ENCODE measurements at places on chromosomes 16 and 17.

DNA sequence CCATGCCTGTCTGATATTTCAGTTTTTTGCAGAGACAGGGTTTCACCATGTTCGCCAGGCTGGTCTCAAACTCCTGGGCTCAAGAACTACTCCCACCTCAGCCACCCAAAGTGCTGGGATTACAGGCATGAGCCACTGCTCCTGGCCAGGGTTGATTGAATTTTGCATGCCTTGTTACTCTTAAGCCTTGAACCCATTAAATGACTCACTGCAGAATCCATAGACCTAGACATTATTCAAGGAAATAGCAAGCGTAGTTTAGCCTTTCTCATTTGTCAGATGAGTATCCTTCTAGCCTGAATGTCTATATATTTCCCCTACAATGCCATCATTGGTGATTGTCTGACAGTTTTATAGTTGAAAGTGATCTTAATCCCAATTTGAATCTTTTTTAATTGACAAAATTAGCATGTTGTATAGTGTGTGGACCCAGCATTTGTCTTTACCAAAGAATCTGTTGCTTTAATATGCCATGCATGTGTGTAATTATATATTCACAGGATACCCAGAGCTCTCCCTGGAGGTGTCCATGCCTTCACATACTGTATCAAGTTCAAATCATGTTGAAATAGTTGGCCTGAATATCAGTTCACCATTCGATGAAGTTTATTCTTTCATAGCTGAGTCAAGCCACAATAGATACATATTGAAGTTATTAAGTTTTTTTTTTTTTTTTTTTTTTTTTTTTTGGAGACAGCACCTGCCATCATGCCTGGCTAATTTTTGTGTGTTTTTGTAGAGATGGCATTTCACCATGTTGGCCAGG, 321.0 kb downstream of the CPPED1 start:
- DNase-seq = no peak

DNA sequence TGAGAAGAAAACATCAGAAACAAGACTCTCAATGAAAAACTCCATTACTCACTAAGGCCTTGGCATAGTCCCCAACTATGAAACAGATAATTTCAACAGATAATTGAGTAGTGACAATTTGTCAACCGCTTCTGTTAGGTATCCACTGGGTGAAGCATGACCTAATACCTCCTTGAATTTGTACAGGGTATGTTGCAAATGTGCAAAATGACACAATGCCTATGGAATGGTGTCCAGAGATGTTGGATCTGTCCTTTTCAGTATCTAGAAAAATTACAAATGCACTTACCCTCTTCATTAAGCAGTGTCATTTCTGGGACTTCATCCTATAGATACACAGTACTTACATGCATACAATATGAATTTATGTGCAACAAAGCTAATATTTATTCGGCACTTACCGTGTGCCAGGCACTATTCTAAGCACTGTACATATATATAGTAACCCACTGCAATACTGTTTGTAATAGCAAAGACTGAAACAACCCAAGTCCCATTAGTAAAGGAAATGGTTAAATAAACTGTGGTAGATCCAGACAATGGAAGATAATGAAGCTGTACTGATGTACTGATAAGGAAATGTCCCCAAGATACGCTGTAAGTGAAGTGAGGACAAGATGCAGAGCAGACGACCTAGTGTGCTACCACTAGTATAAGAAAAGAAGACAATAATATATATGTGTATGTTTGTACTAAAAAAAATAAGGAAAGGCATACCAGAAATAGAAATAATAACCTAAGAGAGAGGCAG, 21.4 kb upstream of the SLC6A4 start:
- DNase-seq = peak; percentile 30

GRCh38 chr17:55722742-55723487, at the start of gene TMEM100:
Gene TMEM100 (minus strand): TSS chr17:55722864. CDS start chr17:55721070, 1,794 bp downstream.
- DNase-seq = no peak

DNA sequence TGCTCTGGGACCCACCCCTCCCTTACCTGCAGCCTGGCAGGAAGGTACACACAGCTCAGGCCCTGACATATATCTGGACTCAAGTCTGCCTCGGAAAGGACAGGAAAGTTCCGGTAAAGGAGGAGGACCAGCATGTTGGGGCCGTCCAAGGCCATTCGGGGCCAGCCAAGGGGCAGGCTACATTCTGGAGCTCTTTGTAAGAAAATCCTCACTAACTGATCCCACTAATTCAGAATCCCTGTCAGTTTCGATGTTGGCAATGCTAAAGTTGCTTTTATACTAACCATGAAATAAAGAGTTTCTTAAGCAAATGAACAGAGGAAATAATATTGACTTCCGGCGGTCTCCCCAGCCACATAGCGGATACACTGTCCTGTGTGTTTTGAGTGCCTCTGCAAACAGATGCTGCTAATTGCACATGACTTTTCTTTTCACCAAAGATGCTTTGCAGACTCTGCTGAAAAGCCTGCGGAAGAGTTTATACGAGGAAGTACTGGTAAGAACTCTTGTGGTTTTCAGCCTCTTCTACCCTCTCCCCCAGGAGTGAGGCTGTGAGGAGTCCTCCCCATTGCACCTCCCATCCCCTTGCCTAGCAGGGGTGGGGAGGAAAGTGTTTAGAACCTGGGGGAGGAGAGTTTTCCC, 54.8 kb downstream of the PLXDC1 start:
- no peak for DNase-seq

- no peak for DNase-seq
Measured at GRCh38 chr16:85642762-85643358, 29.7 kb downstream of the GSE1 start.

GRCh38 chr16:8674413-8675022, at the start of gene ABAT:
Gene ABAT (plus strand): TSS chr16:8674617. CDS start chr16:8735740, 61,123 bp downstream.
- DNase-seq = peak; percentile 64

GRCh38 chr16:4893103-4893862, 43.7 kb downstream of the PPL start:
- DNase-seq = no peak

- no peak for DNase-seq
Measured at GRCh38 chr16:82580298-82580890, 46.4 kb upstream of the CDH13 start.

- DNase-seq = no peak
Measured at GRCh38 chr17:46911311-46911710, 11.6 kb upstream of the GOSR2 start.

GRCh38 chr17:64205804-64206203, 57.3 kb downstream of the TEX2 start:
- no peak for DNase-seq

DNA sequence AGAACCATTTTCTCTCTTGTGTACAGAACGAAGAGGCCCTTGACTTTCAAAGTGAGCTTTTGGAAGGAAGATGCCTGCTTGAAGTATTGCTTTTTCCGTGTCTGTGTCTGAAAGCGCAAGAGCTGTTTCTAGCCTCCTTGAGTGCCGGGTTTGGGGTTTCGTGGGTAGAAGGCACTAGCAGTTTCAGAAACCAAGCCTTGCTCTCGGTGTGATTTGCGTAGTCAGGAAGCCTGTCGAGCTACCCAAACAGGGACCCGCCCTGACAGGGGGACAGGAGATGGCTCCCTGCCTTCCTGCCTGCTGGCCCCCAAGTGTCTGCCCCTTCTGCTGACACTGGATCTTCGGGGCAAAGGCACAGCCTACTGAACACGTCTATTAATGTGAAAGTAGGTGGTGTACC, 322.0 kb downstream of the MAF start:
- DNase-seq = no peak

DNA sequence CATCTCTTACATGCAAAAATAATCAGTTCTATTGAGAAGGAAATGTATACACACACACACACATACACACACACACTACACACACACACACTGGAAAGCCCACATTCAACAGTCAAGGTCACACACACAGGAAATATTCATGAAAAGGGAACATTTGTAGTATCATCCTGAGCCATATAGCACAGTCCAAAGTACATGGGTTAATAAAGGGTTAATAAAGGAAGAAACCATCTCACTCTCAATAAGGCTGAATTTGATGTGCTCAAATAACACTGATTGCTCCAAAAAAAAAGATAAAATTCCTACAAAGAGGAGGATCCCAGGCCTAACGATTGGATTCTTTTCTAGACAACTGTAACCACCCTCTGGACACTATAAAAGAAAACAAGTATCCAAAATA, 164.7 kb downstream of the SLC39A11 start:
- DNase-seq = no peak

- no peak for DNase-seq
Measured at GRCh38 chr16:52470585-52470984, 76.4 kb downstream of the TOX3 start.

DNA sequence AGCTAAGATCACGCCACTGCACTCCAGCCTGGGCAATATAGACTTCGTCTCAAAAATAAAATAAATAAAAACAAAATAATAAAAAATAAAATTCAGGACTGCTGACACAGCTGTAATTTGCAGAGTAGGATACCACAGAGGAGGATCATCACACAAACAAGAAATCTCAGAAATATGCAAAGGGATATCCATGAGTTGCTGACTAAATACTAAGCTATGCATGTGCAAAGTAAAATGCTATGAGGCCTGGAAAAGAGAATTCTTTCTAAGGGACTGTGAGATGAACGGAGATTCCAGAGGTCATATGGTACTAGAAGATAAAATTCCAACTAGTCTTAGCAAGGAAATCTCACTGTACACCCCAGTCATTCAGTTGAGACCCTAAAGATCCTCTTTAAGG, 74.8 kb downstream of the SLC39A11 start:
- DNase-seq = no peak

- DNase-seq = no peak
Measured at GRCh38 chr17:56424543-56425044, 168.9 kb upstream of the NOG start.

GRCh38 chr17:50963139-50963538, 97.0 kb upstream of the TOB1 start:
- no peak for DNase-seq

DNA sequence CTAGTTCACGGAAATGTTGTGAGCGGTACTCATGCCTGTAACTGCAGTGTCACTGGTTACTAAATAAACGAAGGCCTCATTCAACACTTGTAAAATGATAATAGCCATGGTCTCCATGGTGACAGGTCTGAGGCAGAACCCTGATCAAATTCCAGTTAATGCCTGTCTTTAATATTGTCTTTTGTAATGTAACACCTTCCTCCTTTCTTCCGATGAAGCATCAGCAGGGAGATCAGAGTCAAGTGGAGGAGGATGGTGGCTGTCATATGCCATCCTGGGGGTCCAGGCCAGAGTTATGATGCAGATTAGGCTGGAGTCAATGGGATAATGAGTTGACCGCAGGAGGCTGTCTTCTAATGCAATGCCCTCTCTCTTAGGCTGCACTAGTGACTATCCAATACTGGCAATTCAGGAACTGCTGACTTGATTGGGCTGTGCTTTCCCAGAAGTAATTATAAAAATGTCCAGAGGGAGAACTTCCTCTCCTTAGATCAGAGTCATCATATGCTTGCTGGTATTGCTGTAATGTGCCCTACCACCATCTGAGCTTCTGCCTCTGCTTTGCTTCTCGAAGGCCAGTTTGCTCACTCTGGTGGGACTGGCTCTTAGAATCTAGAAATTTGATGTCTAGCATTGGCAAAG, 419.1 kb downstream of the CA10 start:
- DNase-seq = peak; percentile 91

DNA sequence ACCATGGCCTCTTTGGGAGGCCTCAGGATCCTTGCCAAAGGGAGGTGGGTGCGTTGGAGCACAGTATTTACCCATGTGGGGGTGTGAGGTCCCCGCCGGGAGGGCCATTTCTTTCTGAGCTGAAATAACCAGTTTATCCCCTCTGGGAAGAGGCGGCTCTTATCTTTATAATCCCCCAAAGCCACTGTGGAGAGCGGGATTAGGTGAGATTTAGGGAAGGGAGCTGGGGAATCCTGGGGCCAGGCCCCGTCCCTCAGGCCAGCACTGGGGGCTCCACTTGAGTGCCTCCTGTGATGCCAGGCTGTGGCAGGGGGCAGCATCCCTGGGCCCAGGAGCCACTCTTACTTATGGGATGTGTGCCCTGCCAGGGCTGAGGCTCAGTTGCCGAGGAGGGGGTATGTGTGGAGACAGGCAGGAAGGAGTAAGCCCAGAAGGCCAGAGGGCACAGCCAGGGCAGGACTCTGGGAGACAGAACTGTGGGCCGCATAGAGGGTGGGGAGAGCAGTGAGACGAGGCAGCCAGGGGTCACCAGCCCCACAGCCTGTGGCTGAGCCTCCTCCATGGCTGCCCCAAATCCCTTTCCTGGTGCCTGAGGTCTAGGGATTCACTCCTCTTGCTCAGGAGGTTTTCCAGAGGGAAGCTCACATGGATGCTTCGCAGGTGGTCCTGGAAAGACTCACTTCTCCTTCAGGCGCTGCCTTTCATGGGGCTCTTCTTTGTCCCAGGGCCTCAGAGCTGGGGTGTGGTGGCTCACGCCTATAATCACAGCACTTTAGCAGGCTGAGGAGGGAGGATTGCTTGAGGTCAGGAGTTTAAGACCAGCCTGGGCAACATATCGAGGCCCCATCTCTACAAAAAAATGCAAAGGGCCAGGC, 25.0 kb downstream of the TMEM94 start:
- DNase-seq = no peak

- DNase-seq = no peak
Measured at GRCh38 chr17:1793447-1793806, 31.6 kb downstream of the SERPINF1 start.

DNA sequence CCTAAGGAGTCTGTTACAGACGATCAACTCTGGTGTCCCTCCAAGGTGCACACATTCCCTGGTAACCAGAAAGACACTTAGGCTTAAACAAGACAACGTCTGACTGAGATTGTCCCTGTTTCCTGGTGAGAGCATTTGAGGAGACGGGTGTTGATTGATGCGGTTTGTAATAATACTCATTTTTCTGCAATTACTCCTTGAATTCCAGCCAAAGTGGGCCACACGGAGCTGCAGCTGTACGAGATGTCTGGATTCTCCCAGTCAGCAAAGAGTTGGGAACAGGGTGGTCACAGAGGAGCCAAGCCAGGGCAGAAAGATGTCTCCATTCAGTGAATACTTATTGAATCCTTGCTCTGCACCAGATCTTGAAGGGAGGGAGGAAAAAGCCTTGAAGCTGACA, 30.9 kb upstream of the CES5A start:
- peak; percentile 2 for DNase-seq

- DNase-seq = no peak
Measured at GRCh38 chr16:87395181-87395842, 3.2 kb downstream of the MAP1LC3B start.

DNA sequence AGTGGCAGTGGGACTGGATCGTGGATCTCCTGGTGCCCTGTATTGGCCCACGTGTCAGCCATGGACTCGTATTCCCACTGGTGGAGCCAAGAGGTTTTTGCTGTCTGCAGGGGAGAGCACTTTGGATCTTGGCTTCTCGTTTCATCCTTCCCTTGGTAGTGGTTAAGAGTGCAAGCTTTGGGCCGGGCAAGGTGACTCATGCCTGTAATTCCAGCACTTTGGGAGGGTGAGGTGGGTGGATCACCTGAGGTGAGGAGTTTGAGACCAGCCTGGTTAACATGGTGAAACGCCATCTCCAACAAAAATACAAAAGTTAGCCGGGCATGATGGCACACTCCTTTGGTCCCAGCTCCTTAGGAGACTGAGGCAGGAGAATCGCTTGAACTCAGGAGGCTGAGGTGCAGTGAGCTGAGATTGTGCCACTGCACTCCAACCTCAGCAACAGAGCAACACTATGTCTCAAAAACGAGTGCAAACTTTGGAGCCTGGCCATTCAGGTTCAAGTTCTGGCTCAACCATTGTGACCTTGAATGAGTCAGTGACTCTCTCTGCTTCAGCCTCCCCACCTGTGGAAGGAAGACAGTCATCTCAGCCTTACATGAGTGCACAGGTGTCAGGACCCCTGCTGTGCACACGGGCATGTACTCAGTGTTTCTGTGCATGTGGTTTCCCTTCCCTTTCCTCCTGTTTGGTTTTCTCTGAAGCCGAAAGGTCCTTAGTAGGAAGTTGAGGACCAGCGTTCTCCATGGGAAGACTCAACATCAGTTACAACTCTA, 57.4 kb downstream of the PLCG2 start:
- no peak for DNase-seq
